ENCODE measurements at places on chromosomes 3 and 15.

- no peak for DNase-seq
Measured at GRCh38 chr15:24676431-24676830, 856 bp downstream of the NPAP1 start.

DNA sequence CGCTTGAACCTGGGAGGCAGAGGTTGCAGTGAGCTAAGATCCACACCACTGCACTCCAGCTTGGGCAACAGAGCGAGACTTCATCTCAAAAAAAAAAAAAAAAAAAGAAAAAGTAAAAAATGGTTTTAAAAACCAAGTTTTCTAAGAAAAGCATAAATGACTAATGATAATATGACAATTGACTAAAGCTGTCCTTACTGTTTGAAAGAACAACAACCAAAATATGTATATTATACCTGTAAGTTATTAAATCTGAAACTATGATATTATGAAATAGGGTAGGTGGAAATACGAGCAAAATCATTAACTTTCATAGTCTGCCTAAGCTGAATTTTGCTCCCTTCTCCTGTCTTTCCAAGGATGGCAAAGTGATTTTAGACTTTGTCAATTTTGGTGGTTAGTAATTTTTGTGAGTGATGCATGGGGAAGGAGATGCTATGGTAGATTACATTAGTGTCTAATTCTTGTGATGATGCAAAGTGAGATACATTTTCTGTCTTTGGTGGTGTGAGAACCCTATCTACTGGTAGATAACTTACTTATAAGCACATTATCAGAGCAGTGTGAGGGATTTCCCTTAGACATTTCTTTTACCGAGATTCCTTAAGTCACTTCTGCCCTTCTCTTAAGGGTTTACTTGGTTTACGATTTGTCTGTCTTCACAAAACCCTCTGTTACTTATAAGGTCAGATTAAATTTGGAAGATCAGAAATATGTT lies 10.6 kb upstream of the CHD2 start:
- no peak for DNase-seq

DNA sequence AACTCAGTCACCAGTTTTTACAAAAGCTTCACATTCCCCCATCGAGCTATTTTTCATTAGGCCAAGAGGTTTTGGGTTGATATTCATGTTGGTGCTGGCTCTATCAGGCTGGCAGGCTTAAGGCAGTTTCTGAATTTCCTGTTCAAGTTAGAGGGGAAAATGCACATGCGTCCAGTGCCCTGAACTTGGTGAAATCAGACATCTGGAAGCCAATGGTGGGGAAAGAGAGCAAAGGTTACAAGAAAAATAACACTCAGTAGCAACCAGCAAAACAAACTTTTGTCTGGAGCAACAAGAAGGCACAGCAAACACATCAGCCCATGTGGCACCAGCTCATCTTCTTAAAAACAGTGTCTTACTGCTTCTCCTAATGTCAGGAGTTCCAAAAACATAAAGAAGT lies 155.6 kb upstream of the TSC22D2 start:
- DNase-seq: no peak

- peak; percentile 84 for DNase-seq
Measured at GRCh38 chr15:62075595-62076277, 9.0 kb downstream of the C2CD4A start.

DNA sequence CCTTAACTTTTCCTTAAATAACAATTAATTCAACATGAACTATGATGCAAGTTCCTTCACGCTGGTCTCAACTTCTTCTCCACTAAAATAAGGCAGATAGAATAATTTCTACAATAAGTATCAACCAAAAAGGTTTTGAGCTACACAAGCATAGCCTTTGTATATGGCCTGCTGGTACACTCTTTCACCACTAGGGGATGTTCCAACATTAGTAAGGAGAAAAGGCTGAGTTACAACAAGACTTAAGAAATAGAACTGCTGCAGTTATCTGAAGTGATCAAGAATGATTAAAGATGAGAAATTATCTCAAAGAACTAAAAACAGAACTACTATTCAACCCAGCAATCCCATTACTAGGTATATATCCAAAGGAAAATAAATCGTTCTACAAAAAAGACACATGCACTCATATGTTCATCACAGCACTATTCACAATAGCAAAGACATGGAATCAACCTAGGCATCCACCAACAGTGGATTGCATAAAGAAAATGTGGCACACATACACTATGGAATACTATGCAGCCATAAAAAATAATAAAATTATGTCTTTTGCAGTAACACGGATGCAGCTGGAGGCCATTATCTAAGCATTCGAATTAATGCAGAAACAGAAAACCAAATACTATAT lies 14.4 kb downstream of the ATP13A3 start:
- peak; percentile 64 for DNase-seq

- DNase-seq: no peak
Measured at GRCh38 chr3:50447290-50447840, 56.1 kb downstream of the CACNA2D2 start.

DNA sequence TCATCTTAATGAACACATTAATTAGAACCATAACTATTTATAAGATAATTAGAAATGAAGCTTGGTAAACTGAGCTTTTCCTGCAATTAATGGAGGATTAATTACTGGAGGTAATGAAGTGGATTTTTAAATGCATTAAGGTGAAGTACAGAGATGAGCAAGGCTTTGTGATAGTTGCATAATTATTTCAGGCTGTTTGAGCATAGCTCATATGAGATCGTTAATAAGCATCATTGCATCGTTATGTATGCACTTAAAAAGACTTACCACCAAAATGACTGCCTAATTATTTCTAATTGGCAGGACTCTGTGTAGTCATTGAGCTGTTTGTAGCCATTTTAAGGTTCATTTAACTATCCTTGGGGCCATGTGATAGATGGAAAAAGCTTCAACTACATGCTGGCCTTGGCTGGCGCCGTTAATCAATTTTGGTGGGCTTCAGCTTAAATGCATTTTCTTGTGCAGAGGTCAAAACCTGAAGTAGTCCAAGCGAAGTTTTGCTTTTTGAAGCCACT lies 55.3 kb downstream of the RSRC1 start:
- DNase-seq: no peak

- DNase-seq: no peak
Measured at GRCh38 chr3:156761007-156761406, 65.1 kb upstream of the LEKR1 start.

DNA sequence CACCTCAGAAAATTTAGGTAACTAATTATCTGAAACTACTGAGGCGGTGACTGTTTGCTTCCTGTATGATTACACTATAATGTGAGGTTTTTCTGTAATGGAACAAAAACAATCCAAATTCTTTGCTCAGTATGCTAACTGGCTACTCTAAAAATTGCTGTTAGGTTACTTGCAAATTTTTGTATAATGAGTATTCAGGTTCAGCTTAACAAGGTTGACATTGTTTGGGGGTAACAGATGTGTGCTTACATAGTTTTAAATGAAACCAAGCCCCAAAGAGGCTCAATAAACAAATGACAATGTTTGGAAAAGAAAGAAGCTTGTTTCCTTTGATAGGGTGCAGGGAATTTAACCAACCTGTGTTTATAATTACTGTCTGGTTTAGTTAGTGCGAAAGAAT lies 414.5 kb upstream of the MDFIC2 start:
- no peak for DNase-seq

DNA sequence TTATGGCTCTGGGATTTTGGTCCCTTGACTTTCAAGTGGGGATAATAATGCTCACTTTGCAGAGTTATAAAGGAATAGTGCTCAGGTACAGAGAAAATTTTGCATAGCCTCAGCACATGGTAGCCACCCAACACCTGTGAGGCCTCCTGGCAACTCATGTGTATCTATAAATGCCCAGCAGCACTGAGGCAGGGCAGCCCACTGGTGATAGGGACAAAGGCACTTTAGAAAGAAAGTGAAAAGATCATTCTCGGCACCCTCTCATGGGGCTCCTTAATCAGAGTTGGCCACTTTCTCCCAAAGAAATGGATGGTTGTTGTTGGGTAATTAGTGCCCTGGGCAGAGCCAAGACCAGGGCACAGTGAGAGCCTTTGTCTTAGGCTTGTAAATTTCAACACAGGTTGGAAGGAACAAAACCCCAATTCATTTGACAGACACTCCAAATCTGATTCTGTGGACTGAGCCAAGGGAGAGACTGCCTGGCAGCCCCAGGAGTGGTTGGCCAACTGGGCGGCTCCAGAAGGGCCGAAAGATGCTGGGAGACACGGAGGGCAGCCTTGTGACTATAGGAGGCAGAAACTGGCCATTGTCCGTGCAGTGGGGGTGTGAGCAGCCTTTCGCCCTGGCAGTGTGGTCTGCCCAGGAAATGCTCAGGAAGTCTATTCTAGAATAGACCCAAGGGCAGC lies 213.2 kb upstream of the RGMA start:
- DNase-seq: no peak

- DNase-seq: no peak
Measured at GRCh38 chr15:48313216-48313615, 18.0 kb upstream of the DUT start.

DNA sequence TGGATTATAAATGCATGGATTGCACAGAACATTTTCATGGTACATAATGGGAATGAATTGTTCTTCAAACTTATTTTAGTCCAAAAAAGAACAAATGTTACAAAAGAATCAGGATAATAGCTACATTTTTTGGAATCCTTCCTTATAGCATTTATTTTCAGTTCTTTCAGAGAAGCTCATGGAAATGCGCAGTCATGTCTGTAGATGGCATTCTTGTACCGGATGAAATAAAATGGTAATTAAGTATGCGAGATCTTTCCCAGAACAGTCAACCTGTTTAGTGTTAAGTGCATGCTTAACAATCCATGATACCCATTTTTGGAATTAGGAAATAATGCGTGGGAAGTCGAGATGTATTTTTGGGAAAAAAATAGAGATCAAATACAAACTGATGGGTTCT lies 38.2 kb upstream of the GOLGA8B start:
- DNase-seq: no peak

DNA sequence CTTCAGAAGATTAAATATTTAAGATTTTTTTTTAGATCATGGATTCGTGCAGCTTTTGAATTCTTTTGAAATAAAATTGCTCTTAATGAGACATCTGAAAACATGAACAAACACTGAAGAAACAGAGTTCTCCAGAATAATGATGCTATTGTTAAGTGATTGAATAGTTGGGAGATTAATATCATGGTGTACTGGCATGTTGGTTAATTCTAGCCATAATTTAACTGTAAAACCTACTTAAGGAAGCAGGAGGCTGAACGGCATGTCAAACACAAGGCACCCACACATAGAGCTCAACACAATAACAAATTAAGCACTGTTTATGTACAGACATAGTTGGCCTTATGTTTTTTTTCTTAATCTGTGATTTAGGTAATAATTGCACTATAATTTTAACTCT lies 185.6 kb downstream of the RBMS3 start:
- DNase-seq: no peak

DNA sequence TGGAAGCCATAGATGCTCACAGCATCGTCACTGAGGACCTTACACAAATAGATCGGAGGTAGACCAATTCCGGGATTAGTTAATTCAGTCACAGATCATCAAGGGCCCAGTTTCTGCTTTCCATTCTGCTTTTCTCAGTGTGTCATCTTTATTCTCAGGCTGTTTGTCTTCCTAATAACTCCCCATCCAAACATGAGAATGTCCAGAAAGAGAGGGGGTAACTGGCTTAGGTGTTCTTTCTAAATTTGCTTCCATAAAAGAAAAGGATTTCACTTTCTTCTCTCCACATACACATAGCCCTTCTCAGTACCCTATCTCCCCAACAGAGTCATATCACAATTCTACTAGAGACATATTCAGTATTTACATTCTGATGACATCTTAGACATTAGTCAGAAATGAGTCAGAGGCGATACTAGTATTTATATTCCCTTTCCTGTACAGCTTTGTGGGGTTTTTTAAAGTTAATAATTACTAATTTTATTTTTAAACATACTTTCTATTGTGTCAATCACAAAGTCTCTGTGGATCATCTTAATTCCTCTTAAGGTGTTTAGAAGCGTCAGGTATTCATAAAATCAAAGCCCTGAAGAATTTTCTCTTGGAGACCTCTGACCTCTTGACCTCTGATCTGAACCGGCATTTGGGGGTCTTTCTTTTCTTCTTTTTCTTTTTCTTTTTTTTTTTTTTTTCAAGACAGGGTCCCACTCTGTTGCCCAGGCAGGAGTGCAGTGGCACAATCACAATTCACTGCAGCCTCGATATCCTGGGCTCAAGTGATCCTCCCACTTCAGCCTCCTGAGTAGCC lies 24.3 kb upstream of the IL12A start:
- DNase-seq: peak; percentile 15

- no peak for DNase-seq
Measured at GRCh38 chr3:136067211-136067610, 101.7 kb downstream of the PPP2R3A start.

DNA sequence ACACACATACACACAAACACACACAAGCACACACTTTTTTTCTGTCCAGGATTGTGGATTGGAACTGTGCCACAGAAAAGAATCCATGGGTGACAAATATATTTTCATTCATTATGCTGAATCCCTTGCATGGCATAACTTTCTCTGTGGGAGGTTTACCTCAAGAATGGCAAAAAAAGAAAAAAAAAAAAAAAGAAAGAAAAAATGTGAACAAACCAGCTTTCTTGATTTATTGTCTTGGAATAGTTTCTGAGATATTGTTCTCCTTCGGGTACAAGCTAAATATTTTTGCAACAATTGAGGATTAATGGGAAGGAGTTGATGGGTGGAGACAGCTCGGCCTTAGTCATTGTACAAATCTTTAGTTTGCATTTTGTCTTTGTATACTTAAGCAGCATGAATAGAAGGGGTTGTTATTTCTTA lies 153.1 kb downstream of the GMNC start:
- DNase-seq: no peak

- DNase-seq: no peak
Measured at GRCh38 chr3:132713977-132714727, 8.1 kb downstream of the NPHP3 start.

GRCh38 chr3:193711523-193711963 lies 118.5 kb downstream of the OPA1 start:
- no peak for DNase-seq

DNA sequence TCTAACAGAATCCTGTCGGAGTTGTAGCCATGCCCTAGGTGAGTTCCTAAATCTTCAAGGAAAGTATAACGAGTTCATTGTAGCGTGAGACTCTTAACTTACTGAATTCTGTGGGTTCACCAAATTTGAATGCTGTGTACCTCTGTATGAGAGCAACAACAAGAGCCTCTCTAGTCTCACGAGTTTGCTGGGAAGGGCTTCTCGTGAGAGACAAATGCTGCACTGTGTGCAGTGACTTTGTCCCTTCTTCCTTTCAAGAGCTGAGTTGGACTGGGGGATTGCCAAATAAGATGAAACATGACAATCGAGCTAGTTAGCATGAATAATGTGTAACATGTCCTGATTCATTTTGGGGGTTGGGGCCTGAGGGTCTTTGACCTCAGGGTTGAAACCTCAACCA lies 32.2 kb downstream of the KAT2B start:
- DNase-seq: no peak
